ENCODE measurements at places on chromosomes 13 and 19.

DNA sequence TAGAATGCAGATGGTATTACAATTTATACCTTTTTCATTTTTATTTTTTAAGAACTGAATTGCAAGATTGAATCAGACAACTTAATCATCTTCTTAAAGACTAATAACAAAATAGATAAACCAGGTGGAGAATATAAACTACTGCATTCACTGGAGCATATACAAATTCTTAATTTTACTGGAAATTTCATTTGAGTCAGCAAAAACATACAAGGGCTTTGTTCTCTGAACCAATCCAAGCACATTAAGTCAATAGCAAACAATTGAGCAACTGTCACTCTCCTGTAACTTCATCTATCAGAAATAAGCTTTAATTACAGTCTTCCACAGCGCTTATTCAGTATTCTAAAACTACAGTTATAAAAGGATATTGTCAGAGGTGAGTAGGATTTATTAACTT, 167.4 kb upstream of the OBI1 start:
- no peak for DNase-seq

GRCh38 chr13:113732176-113732960, 26.7 kb upstream of the TMEM255B start:
- DNase-seq, result no peak

DNA sequence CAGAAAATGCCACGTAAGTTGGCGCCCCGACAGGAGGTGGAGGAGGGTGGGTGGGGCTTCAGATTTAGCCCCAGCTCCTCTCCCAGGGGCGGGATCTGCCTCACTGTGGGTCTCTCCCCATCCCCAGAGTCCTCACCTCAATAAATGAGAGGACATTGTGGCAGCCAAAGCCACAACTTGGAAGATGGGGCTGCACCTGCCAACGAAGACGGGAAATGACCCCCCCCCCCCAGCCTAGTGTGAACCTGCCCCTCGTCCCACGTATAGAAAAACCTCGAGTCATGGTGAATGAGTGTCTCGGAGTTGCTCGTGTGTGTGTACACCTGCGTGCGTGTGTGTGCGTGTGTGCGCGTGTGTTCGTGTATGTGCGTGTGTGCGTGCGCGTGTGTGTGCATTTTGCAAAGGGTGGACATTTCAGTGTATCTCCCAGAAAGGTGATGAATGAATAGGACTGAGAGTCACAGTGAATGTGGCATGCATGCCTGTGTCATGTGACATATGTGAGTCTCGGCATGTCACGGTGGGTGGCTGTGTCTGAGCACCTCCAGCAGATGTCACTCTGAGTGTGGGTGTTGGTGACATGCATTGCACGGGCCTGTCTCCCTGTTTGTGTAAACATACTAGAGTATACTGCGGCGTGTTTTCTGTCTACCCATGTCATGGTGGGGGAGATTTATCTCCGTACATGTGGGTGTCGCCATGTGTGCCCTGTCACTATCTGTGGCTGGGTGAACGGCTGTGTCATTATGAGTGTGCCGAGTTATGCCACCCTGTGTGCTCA, 1.5 kb upstream of the TRAPPC5 start:
- no peak for DNase-seq

GRCh38 chr19:55253842-55254624, 4.8 kb downstream of the PPP6R1 start:
- DNase-seq, result no peak

GRCh38 chr13:100721885-100722512, 47.4 kb upstream of the TMTC4 start:
- DNase-seq, result no peak

- no peak for DNase-seq
Observed at GRCh38 chr13:85693889-85694511, 105.2 kb downstream of the SLITRK6 start.

GRCh38 chr19:14003251-14004055, 2.7 kb downstream of the RFX1 start:
- no peak for DNase-seq

GRCh38 chr13:90393408-90393807, 954.1 kb upstream of the MIR17HG start:
- no peak for DNase-seq

GRCh38 chr19:23867895-23868294, 46.8 kb upstream of the ZNF726 start:
- no peak for DNase-seq

- no peak for DNase-seq
Observed at GRCh38 chr13:51781246-51782022, 22.5 kb downstream of the DHRS12 start.

DNA sequence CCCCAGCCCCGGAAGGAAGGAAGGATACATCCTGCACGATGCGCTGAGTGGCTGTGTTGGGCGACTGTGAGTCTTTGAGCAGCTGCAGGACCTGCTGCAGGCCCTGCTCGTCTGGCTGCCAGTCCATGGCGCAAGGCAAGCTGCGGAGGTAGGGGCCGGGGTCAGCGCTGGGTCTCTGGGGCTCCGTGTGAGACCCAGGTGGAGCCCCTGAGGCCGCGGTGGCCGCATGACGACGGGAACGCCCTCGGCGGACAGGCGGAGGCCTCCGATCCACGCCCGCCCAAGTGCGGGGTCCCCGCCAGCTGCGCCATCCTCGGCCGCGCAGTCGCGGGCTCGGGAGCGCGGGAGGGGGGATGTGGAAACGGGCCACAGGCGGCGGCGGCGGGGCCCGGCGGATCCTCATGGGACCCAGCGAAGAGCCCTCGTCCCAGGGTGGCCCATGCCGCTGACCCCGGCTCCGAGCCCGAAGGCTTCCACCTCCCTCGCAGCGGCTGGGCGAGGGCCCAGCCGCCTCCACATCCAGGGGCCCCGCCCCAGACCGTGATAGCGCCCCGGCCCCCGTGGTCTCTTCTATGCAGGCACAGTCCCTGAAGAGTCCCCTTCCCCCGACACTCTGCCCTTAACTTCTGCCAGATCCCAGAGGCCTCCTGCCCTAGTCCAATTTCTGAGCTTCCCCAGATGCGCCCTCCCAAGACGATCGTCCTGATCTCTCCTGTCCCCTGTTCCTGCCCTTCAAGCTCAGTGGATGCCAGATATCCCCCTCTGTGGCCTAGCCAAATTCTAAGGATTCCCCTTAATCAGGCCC, 2.7 kb downstream of the TNPO2 start:
- DNase-seq, result no peak

DNA sequence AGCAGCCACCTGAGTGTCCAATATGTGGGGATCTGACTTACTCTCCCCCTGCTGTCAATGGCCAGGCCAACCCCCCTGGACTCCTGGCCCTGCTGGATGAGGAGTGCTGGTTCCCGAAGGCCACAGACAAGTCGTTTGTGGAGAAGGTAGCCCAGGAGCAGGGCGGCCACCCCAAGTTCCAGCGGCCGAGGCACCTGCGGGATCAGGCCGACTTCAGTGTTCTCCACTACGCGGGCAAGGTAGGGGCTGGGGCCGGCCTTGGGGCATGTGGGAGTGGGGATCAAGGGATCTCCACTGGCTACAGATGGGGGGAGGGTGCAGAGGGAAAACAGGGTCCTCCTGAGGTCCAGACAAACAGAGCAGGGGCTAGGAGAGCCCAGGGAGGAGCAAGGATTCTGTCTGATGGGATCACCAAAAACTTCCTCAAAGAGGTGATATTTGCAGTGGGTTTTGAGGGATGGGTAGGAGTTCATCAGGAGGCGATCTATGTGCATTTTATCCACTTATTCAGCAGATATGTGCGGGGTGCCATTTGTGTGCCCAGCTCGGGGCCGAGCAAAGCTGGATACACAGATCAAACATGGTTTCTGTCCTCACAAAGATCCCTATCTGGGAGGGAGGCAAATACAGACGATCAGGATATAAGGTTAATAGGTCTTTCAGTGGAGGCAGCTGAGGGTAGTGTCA, 47.2 kb downstream of the MYH14 start:
- no peak for DNase-seq

- no peak for DNase-seq
Observed at GRCh38 chr19:12938779-12939601, 581 bp downstream of the CALR start.

- DNase-seq, result no peak
Observed at GRCh38 chr13:70795484-70795883, 687.2 kb upstream of the KLHL1 start.

DNA sequence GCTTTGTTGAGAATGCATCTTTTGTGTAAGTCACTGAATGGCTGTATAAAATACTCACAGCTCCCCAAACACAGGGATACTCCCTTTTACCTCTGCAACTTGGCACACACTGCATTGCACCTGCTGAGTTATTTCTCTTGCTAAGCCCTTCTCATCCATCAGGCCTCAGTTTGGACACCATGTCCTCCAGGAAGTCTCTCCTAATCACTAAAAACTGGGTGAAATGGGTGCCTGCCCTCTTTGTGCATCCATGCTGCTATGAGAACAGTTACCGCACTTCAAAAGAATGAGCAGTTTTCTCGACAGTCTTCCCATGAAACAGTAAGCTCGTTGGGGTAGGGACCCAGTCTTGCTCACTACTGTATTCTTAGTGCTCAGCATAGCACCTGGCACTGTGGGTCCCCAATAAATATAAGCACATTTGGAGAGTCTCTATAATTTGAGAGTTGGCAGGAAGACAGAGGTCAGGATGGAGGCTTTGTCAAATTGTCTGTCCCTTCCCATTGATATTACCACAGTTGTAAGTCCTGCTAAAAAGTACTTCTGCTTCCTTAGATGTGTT, 4.6 kb upstream of the SLC25A30 start:
- no peak for DNase-seq

- no peak for DNase-seq
Observed at GRCh38 chr13:79491715-79492114, 10.8 kb downstream of the NDFIP2 start.

DNA sequence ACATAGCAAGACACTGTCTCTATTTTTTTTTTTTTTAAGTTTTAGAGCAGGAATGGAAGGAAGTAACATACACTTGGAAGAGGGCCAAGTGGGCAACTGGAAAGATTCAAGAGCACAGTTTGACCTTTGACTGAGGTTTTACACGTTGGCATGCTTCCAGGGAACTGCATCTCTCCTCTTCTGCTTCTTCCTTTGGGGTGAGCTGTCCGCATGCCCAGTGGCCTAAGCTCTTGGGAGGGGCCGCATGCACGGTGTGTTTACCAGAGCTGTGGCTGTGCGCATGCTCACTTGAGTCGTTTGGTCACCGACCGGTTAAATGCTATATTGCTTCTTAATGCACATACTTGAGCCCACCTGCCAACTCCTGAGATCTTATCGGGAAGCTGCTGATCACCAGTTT, 727.7 kb downstream of the UQCRFS1 start:
- DNase-seq, result no peak

DNA sequence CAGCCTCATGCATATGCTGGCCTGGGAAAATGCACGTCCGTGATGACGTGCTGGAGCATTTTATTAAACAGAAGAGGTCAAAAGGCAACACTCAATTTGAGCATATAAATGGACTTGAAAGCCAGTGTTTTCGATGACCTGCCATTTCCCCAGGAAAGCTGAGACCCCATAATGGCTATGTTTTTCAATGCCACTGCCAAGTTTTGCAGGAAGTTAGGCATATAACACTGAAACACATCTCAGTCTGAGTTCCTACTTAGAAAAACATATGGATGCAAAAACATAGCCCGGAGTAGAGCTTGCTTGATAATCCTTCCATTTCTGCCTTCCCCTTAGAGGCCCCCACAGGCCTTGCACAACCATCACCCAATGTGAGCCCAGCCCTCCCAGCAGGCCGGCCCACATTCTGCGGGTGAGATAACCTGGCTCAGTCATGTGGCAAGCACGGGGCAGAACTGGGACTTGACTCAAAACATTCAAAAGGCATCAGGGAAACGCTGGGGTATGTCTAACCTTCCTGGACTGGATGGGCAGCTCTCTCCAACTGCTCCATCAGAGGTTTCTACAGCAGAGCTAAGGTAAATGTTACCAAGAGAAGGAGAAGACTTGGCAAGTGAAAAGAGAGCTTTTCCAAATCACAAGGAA, 24.9 kb downstream of the EPS15L1 start:
- no peak for DNase-seq

DNA sequence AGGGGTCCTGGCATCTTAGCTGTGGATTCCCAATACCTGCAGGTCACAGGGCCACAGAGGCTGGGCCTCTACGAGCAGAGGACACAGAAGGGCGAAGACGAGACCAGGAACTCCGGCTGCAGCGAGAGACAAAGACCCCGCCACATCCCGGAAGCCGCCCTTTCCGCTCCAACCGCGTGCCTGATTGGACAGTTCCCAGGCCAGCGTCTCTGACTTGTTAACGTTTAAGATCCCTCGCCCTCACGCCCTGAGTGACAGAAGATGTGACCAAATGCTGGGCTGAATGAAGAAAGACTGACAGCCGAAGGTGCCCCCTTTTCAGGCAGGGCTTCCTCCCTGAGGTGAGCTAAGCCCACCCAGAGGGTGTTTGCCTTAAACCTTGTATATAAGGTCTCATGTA, at the start of gene ZNF98:
Gene ZNF98 (minus strand): TSS at position 136 of the 400 bp plus-strand sequence. CDS start 122 bp downstream, at position 14.
- peak; percentile 42 for DNase-seq

DNA sequence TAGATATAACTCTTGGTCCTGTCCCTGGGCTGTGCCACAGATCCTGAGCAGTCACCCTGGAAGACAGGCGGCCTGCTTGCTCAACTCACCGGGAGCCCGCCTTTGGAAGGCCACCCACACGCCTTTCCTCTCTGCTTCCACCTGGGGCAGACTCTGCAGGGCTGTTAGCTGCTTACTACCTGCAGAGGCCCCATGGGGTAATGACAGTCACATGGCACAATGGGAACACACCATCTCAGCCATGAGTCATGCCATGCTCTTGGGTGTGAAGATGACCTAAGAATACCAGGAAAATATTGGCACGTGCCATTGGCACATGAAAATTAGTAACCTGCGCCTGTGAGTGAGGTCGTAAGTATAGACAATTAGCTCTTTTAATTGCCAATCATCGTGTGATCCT, 108.6 kb downstream of the COL4A2 start:
- no peak for DNase-seq

DNA sequence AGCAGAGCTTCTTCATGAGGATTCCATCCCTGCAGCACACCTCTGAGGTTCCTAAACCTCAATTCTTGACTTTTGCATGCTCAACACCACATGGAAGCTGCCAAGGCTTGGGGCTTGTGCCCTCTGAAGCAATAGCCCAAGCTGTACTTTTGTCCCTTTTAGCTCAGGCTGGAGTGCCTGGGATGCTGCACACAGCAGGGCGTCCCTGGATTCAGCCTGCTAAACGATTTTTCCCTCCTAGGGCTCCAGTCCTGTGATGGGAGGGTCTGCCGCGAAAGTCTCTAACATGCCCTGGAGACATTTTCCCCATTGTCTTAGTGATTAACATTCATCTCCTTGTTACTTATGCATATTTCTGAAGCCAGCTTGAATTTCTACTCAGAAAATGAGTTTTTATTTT, 98.3 kb downstream of the SLITRK5 start:
- DNase-seq, result no peak

DNA sequence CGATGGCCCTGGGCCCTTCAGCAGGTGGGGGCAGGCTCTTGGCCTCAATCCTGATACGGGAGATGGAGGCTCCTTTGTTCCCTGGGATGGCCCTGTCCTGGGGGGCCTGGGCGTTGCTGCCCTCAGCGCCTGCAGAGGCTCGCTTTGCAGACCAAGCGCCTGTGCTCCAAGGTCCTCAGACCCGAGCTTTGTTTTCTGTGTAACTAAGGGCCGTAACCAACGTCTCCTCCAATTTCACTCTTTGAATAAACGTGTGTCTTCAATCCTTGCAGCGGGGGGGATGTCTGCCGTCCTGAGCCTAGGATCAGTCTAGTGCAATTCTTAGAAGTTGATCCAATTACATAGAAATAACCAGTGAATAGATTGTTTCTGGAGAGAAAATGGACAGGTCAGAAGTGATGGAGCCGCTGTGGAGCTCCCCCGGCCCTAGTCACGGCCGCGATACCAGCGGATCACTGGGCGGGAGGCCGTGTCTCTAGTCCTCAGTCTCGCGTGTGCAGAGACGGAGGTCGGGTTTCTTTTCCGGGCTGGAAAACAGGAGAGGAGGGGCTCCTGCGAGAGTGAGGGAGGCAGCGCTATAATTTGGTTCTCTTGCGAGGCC, 5.3 kb downstream of the PTBP1 start:
- no peak for DNase-seq

Measured in left renal pelvis (tissue), 4 donors.